Activated CD8-positive, alpha-beta memory T cell treated with anti-CD3 and anti-CD28 coated beads, Interleukin-2, amount 10 ng/mL, durations not matched to agents 7 days and 5 days (primary cell): ENCODE measurements at places on chromosomes 3 and 15.
A peak's percentile ranks its signal among the peaks of the same experiment; 100 is the strongest.

- DNase-seq = no peak
Observed at GRCh38 chr3:192449036-192449435, 278.3 kb downstream of the FGF12 start.

GRCh38 chr15:27902680-27903385, 196.3 kb downstream of the OCA2 start:
- no peak for DNase-seq

GRCh38 chr15:29039466-29040369, 153.9 kb downstream of the APBA2 start:
- DNase-seq = peak; percentile 52

- no peak for DNase-seq
Observed at GRCh38 chr3:64166584-64167162, 58.6 kb downstream of the PRICKLE2 start.

DNA sequence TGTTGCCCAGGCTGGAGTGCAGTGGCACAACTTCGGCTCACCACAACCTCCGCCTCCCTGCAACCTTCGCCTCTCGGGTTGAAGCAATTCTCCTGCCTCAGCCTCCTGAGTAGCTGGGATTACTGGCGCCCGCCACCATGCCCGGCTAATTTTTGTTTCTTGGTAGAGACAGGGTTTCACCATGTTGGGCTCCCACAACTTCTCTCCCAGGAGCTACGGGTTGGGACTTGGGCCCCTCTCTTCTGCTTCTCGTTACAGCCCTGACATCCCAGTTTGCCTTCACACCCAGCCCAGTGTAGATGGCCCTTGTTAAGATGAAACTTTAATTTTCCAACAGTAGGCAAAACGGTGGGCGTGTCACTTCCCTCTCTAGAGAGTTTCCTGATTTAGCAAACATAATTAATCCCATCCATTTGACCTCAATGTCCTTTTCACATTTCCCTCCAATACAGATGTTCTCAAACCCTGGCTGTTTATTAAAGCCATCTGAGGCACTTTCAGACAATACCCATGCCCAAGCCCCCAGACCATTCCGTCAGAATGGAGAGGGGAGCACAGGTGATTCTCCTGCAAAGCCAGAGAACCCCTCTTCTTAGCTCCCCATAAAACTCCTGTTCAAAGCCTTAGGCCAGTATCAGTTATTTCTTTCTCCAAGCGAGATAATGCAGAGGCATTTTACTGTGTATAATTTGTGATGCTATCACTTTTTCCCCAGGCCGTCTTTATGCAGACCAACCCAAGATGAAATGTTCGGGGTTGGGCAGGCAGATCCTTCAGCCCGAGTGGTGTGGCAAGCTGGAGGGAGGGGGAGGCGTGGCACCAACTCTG, 245.7 kb downstream of the XXYLT1 start:
- DNase-seq = no peak

DNA sequence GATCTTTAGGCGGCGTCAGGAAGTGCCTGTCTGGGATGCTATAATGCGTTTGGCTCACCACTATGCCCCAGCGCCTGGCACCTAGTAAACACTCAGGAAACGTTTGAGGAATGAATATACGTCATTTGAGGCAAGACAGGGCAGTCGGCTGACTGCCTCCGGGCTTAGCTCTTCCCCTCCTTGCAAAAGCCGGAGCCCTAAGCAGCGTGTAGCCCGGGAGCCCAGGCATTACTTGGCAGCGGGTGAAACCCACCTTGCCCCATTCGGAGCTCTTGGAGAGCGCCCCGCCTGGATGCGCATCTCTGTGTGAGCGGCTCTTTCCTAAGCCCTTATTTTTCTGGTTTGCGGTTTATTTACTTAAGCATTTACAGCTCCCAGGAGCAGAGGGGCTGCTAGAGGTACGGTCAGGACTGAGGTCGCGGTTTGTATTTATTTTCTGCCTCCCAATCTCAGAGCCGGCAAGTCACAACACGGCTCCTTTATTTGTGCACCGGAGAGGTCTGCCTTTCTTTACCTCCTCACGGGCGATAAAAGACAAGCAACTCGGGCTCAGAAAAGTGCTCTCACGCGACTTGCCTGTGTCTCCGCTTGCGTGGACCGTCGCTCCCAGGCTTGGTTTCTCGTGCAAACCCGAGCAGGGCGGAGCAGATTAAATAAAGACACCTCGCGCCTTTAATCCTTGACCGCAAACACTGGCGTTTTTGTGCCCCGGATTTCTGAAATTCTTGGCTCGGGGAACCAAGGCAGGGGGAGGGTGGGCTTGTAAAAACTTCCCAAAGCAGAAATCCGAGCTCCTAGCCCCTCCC, 737 bp upstream of the ITPR1 start:
- DNase-seq = peak; percentile 69

DNA sequence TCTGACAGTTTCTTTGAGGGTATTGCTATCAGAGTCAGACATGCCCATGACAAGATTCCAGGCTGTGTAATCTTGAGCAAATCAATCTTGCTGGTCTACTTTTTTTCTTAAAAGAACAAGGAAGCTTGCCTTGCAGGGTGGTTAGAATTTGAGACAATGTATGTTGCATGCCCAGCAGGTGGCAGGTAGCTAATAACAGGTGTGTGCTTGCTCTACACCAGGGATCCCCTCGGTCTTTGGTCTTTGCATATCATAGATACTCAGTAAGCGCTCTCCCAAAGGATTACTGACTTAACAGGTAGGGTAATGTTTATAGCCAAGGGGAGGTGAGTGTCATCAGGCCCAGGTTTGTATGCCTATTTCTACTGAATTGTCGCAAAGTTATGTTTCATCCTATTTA, 37.3 kb downstream of the CACNA1D start:
- DNase-seq = no peak

- DNase-seq = no peak
Observed at GRCh38 chr3:128083980-128084674, 31.9 kb downstream of the SEC61A1 start.

- DNase-seq = no peak
Observed at GRCh38 chr3:144556392-144556791, 584.8 kb downstream of the DIPK2A start.

- DNase-seq = no peak
Observed at GRCh38 chr3:70006089-70006488, 6.6 kb downstream of the SAMMSON start.

DNA sequence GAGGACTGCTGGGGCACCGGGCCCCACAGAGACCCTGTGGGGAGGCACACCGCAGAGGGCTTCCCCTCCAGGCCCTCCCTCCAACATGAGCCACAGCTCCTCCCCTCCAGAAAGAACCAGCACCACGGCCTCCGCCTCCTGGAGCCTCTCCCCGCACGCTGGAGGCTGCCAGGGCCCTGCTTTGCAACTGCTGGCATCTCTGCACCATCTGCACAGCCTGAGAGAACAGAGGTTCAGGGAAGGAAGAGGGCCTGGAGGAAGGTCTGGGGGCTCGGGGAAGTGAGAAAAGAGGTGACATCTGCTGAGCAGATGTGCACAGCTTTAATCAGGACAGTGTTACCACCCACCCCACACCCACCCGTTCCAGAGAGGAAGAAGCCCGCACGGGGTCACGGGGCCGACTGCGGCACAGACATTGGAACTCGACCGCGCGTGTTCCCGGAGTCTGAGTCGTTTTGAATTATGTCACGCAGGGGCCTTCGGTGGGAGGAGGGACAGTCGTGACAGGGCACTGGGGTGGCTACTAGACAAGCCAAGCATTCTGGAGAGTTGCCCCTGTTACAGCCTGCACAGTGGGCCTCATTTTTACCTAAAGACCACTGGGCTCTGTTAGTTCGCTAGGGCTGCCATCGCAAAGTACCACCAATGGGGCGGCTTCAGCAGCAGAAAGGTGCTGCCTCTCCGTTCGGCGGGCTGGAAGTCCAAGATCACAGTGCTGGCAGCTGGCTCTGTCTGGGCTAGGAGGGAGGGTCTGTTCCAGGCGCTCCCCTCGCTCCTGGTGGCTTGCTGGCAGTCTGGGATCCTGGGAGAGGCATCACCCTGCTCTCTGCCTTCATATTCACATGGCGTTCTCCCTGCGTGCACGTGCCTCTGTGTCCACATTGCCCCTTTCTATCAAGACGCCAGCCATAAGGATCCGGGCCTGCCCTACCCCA, 194.8 kb downstream of the XXYLT1 start:
- no peak for DNase-seq

DNA sequence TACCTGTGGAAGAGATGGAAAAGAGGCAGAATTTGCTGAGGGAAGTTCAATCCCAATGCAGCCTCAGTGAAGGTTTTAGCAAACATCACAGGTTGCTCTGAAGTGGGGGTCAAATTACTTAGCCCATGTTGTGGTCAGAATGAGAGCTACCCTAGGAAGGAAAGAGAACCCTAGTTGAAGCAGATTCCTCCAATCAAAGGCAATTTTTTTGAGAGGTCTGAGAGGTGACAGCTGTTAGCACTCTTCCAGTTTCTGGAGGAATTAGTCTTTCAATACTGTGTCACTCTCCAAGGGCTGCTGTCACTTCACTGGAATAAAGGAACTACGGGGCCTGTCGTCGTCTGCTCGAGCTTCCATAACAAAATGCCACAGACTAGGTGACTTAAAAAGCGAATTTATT, 584.2 kb upstream of the DPPA4 start:
- DNase-seq = no peak

GRCh38 chr3:14358426-14359211, 43.8 kb upstream of the SLC6A6 start:
- no peak for DNase-seq
